ENCODE measurements at places on chromosomes 4 and X.

DNA sequence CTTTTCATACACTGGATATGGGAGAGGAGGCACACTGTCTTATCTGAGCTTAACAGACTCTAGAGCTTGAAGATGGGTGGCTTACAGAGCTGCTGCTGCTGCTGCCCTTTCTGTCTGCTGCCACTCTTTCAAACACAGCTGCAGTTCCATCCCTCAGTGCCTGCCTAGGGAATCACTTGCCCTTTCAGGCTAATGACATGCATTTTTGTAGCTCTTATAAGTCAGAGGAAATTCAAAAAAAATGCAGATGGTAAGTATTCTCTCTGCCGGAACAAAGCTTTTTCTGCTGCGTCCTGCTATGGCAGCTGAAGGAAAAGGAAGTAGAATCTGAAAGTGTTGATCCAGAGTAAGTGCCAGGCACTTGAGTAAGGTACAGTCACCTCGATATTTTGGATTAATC lies 460.4 kb upstream of the DIAPH2 start:
- no peak for DNase-seq

GRCh38 chr4:21948347-21949072 lies at the start of gene KCNIP4:
TSS of gene KCNIP4 (minus strand) at chr4:21948772.
- DNase-seq, result no peak

GRCh38 chrX:107537815-107538214 lies 88.4 kb downstream of the FRMPD3 start:
- no peak for DNase-seq

DNA sequence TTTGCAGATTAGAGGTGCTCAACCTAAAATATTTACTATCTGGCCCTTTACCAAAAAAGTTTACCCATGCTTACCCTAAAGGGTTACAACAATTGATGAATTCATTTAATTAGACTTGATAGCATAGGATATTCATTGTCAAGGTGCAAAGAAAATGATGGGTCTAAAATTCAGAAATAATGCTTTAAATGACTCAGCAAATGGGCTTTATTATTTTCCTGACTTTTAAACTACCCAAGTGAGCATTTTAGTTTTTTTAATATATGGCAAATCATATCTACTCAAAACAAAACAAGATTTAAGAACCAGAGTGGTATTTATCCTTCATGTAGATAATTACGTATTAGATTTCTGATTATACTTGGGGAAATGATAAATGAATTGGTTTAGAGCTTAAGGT lies 235.8 kb downstream of the DCLK2 start:
- no peak for DNase-seq

GRCh38 chr4:85939595-85939994 lies 420.3 kb downstream of the MAPK10 start:
- no peak for DNase-seq

DNA sequence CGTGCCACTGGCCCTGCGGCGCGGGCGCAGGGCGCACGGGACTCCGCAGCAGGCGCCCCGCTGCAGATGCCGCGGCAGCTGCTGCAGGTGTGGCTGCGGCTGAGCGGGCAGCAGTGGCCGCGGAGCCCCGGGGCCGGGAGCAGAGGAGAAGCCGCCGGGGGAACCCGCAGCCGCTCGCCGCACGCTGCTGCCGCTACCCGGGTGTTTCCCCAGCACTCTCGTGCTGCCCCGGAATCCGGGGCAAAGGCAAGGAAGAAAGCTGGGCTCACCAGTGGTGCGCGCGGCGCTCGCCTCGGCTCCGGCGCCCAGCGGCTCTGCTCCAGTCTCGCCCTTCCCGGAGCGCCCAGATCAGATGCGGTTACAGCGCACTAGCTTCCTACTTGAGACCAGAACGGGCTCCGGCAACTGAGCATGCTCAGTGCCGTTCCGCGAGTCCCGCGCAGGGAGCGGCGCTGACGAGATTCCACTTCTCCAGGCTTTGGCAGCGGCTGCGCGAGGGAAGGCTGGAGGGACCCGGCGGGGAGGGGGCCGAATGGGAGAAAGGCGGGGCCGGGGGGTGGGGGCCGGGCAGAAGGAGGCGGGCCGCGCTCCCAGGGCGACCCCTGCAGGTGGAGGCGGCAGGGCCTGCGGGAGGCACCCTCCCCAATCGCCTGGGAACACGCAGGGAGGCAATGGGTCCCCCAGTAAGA lies at the start of gene APBB2:
Gene APBB2, minus strand, starts transcription at position 407 of the 689 bp plus-strand sequence. CDS start 181,288 bp downstream, outside the sequence.
- DNase-seq, result peak; percentile 67

DNA sequence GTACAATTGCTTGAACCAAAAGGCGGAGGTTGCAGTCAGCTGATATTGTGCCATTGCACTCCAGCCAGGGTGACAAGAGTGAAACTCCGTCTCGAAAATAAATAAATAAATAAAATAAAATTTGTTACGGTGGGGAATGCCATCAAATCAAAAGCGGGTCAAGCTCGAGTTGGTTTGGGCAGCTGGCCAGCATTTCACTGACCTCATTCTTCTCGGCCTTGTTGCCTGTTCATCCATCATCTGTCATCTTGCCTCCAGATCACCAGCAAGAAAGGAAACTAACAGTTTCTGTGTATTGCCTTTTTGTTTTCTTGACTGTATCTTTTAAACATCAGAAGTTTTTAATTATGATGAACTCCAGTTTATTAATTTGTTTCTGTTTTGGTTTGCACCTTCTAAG lies 31.5 kb upstream of the KLHL2 start:
- no peak for DNase-seq

GRCh38 chr4:48331577-48332330 lies 9.6 kb upstream of the SLAIN2 start:
- peak; percentile 51 for DNase-seq

GRCh38 chr4:27308379-27308778 lies 447.7 kb downstream of the STIM2 start:
- no peak for DNase-seq

Measured in HL-60 (cell line).